ENCODE measurements at places on chromosomes 4 and X.
A peak's percentile ranks its signal among the peaks of the same experiment; 100 is the strongest.

DNA sequence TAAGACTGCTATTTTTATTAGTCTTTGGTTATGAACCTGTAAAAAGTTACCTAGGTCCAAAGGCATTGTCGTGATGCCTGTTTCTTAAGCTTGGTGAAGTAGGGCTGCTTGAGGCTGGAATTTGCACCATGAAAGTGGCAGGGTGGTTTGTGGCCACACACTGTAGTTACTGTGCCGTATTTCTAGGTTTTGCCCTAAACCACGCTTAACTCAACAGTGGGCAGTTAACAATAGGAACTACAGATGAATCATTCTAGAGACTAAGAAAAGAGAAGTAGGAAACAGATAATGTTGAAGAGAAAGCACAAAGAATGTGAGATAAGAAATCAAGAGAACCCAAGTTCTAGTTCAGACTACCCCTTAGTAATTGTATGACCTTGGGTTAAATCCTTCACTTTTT lies 11.5 kb downstream of the ETNPPL start:
- no peak for DNase-seq

DNA sequence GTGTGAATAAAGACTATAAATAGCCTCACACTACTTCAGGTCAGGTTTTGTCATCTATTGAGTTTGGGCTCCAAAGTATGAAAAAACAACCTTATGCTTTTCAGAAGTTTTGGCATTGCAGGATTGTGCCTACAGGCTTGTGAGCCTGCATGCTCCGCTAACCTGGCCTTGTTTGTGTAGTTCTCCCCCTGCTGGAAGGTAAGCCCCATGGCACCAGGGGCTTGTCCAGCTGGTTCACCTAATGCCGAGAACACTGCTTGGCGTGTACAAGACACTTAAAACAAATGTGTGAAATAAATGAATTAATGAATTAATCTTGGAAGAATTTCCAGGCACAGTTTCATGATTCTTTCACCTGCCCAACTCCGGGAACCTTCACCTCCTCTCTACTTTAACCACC lies 1.8 kb upstream of the HSD17B10 start:
- DNase-seq: peak; percentile 71

- DNase-seq: no peak
Observed at GRCh38 chr4:147639388-147639787, 22.2 kb downstream of the TMEM184C start.

DNA sequence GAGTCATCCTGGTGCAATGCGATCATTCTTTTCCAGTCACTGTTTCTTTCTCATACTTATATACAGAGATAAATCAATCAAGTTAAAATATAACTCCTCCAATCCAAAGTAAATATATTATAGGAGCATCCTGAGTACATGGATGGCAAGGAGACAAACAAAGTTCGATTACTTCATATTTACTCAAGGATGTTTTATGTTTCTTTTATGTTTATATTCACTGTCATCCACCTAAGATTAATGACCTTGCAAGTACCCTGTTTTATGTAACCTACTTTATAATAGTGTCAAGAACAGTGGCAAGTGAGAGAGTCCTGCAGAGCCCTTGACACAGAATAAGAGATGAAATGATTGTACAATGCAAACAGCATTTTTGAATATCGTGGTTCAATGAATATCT lies at the start of gene UGT2B11:
UGT2B11 (minus strand) TSS at position 33 of the 400 bp plus-strand sequence; CDS start at position 7, 26 bp downstream.
- DNase-seq: no peak

DNA sequence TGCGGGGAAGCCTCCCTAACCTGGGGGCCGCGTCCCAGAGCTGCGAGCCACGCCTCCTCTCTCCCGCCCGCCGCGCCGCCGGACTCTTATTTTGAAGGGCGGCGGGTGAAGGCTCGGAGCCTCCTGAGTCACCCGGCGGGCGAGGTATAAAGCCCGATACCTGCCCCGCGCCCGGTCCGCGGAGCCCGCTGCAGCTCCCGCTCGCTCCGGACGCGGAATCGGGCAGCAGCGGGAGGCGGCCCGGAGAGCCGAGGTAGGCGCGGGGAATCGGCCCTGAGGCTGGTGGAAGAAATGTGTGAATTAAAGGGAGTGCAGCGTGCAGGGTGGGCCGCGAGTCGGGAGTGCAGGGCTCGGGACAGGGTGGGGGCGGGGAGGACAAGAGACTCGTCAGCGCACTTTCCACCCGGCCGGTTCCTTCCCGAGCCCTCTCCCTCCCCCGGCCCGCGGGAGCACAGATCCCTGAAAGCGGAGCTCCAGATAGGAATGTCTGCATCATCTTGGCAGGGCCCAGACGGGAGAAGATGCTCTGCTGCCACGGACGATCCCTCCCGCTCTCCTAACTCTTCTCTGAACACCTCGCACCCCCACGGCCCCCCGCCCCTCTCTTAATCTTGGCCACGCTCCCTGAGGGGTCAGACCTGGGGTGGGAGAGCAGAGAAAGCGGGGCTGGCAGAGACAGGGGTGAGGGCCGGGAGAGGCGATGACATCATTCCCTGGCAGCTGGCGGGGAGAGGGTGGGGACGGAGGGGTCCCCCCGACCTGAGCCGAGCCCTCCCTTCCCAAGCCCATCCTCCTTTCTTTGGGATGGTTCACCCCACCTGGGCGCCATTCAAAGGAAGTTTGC lies 177.9 kb downstream of the CBR4 start:
- DNase-seq: peak; percentile 24

GRCh38 chr4:23680671-23681518 lies 209.0 kb downstream of the PPARGC1A start:
- DNase-seq: no peak

GRCh38 chrX:12245650-12246645 lies 107.7 kb downstream of the FRMPD4 start:
- peak; percentile 7 for DNase-seq

GRCh38 chrX:1453951-1454785 lies 1.5 kb upstream of the ASMTL start:
- no peak for DNase-seq

DNA sequence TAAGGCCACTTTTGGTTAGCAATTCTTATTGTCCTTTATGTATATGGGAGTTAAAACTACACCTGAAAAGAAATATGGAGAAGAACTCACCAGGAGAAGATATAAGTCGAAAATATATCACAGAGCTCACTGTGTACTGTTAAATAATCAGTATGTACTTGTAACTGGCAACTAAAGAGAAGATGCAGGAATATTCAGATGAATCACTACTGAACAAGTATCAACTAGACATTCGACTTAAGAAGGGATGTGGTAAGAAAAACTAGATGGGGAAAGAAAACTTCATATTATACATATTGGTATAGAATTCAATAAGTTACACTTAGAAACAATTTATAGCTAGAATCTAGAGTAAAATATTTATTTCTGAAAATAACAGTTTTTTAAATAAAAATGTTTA lies 230.0 kb downstream of the CAMK2D start:
- DNase-seq: no peak

Measured in NCI-H146 (cell line).